ENCODE measurements at places on chromosomes 5 and 9.

DNA sequence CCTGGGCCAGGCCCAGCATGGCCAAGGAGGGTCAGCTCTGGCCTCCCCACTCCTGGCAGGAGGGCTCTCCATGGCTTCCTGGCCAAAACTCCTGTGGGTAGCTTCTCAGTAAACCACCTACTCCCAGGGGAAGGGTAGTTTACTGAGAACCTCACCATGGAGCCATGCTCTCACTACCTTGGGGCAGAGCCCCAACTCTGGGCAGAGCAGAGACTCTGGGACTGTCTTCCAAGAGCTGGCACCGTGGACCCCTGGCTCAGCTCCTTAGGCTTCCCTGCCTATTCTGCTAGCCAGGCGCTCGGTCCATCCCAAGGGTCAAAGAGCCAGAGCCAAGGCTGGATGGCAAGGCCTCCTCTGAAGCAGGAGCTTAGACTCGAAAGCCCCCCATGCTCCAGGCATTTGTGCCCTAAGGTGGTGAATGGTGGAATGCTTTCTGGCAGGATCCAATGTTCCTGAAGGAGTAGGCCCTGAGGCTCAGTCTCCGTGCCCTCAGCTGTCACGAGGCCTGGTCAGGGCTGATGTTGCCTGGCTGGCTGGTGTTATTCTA is 19.6 kb downstream of the TCF7 start:
- DNase-seq, result no peak

GRCh38 chr5:41832430-41832829 is 37.8 kb downstream of the OXCT1 start:
- no peak for DNase-seq

- DNase-seq, result no peak
Measured at GRCh38 chr5:142053426-142054151, 40.8 kb upstream of the GNPDA1 start.

DNA sequence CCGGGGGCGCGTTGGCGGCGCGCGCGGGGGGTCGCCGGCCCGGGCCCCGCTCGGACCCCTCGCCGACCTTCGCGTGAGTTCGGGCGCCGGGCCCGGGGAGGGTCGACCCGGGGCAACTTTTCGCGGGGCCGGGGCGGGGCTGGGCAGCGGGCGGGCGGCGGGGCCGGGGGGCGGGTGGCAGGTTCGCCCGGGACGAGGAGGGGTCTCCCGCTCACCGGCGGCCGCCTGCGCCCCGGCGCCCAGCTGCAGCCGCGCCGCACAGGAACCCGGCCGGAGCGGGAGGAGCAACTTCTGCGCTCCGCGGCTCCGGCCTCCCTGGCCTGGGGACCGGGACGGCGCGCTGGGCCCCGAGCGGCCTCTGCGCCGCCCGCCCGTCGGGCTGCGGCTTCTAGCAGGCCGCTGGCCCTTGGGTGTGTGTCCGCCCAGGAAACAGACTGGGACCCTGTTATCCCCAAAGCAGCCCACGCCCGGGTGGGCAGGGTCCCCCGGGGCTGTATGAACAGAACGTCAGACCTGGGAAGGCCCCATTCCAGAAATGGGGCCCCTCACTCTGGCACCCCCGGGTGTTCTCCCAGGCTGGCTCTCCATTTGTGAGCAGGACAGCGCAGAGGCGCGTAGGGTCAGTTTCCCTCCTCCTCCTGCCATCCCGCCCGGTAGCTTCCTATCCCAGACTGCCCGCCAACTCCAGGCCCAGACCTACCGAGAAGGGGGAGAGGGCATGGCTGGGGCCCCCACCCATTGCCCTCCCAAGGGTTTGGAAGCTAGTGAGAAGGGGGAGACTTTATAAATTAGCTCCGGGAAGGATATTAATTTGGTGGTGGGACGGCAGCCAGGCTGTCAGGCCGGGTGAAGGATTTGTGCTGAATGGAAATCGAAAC is 708 bp downstream of the RXRA start:
- DNase-seq, result no peak

DNA sequence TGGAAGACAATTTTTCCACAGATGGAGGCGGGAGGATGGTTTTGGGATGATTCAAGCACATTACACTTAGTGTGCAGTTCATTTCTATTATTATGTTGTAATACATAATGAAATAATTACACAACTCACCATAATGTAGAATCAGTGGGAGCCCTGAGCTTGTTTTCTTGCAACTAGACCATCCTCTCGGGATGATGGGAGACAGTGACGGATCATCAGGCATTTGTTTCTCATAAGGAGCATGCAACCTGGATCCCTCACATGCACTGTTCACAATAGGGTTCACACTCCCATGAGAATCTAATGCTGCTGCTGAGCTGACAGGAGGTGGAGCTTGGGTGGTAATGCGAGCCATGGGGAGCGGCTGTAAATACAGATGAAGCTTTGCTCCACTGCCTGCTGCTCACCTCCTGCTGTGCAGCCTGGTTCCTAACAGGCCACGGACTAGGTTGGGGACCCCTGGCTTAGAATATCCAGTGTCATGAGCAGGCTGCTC is 1.6 kb downstream of the STKLD1 start:
- DNase-seq, result no peak

Data from NCI-H2029 treated with DMSO at 0.1 percent for 48 hours (cell line).